ENCODE measurements at places on chromosomes 2 and 18.

GRCh38 chr2:64036034-64036705 lies 16.9 kb upstream of the VPS54 start:
- no peak for DNase-seq

DNA sequence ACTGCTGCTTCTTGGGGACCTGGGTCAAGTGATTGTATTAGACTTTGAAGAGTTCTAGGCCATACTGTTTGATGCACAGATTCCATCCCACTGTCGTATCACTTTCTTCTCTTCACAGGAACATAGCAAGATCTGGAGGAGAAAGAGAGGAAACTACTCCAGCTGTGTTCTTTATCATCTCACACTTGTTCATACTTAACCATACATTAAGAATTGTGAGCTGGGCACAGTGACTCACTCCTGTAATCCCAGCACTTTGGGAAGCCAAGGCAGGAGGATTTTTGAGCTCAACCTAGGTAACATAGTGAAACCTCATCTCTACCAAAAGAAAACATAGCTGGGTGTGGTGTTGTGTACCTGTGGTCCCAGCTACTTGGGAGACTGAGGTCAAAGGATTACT lies 111.7 kb downstream of the PARD3B start:
- no peak for DNase-seq

- no peak for DNase-seq
These were observed 37.6 kb upstream of the RIOK3 start for GRCh38 chr18:23415515-23415914.

DNA sequence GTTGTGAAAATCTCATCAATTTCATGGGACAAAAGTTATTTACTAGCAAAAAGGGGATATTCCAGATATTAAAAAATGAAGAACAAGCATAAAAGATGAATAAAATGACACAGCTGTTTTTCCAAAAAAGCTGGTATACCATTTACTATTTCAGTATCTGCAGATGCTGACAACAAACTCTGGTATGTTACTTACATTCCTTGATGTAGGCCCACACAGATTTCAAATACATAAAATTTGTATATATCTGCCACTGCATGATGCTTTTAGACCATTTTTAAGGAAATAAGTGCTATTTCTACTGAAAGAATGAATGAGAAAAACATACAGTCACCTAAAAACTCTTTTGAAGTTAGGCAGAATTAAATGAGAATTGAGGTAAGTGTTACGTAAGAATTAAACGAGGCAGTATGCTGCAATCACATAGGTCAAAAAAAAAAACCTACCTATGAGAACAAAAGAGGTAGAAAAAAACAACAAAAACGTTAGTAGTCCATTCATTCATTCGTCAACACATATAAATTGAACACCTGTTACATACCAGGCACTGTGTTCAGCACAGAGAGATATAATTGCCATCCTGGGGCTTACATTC lies 32.5 kb downstream of the ARL5A start:
- no peak for DNase-seq

- no peak for DNase-seq
These were observed 485.2 kb upstream of the REG3G start for GRCh38 chr2:78540255-78540654.

DNA sequence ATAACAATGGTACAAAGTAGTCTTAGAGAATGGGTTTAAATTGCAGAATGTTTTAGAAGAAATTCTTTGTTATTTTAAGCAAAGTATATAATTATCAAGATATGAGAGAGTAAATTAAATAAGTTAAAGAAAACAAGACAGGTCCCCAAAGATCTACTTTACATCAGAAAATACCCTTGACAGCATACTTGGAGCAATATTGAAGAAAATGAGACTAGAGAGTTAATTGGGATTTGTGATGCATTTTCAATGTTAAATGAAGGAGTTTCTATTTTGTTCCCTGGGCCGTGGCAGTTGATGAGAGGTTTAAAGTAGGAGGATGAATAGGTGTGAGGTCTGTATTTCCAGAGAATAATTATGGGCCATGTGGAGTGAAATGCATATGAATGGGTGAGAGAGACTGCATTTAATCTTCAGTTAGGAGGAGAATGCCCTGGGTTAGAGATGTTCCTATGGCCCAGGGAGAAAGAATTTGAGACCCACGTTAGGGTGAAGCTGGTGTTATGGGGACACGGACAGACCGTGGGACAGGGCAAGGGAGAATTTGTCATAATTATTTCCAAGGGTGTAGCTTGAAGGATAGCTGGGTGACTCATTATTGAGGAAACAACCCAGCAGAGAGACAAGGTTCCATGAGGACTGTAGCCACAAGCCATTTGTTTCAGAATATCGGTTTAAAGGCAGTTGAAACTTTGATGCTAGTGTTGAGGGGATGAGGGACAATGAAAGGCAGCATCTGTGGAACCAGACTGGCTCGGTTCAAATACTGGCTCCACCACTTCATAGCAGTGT lies 22.7 kb downstream of the MGAT5 start:
- DNase-seq = no peak

DNA sequence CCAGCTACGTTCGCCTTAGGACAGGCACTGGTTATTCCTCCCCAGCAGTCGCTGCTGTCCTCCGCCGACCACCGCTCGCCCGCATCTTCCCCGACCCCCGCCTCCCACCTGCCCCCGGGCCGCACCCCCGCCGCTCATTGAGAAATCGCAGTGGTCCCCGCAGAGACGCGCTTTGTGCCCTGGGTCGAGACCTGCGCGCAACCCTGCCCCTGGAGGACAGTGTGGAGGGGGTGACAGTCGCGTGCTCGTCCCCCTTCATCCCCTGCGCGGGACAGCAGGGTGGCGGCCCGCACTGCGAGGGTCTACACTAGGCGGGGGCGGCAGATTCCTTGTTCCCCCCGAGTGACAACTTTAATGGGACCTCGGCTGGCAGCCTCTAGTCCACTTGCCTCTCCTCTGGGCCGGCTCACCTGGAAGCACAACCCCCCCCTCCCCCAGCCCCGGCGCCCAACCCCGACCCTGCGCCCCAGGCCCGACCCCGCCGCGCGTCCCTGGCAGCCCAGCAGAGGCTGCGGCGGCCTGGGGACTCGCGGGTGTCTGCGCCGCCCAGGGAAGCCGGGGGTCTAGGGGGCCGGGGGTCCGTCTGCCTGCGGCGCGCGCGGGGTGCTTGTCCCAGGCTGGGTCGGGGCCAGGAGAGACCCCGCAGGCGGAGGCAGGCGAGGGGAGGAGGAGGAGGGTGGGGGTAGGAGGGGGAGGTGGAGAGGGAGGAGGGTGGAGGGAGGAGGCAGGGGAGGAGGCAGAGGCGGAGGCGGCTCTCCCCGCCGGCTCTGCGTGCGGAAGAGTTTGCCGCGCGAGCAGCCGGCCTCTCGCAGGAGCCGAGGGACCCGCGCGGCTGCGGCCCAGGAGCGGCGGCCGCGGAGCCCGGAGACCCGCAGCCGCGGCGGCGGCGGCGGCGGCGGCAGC lies at the start of gene NPAS2:
Gene NPAS2, plus strand, starts transcription at position 770 of the 903 bp plus-strand sequence. CDS start 84,616 bp downstream, outside the sequence.
- DNase-seq = no peak

All from NCI-H2107 (cell line).